Activated CD8-positive, alpha-beta memory T cell treated with anti-CD3 and anti-CD28 coated beads for 24 hours (primary cell): ENCODE measurements at places on chromosomes 2 and 18.

- DNase-seq = no peak
Measured at GRCh38 chr2:191178806-191179514, 28.2 kb upstream of the STAT4 start.

GRCh38 chr2:202780514-202781021 lies 91.0 kb downstream of the ICA1L start:
- no peak for DNase-seq

- DNase-seq = no peak
Measured at GRCh38 chr2:29201979-29202378, 86.8 kb downstream of the CLIP4 start.

- peak; percentile 83 for DNase-seq
Measured at GRCh38 chr2:177264209-177264692, 276 bp downstream of the NFE2L2 start.

GRCh38 chr18:34947711-34948125 lies 93.5 kb upstream of the MAPRE2 start:
- DNase-seq = no peak

DNA sequence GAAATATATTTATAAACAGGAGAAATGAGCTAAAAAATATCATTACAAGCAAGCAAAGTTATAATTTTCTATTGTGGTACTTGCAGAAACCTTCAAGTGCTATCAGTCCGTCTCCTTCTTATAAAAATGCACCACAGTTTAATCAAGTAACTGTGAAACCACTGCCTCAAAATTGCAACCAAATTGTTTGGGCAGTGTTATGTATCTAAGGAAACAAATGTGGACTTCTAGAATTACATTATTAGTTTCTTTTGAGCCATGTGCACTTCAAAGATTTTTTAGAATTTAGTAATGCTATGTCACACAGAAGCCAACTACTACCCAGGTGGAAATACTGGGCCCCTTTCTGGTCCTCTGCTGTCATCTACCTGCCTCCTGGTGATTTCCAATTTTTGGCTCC lies 495.6 kb downstream of the NYAP2 start:
- no peak for DNase-seq

- no peak for DNase-seq
Measured at GRCh38 chr18:61323951-61324350, 9.3 kb upstream of the CDH20 start.

DNA sequence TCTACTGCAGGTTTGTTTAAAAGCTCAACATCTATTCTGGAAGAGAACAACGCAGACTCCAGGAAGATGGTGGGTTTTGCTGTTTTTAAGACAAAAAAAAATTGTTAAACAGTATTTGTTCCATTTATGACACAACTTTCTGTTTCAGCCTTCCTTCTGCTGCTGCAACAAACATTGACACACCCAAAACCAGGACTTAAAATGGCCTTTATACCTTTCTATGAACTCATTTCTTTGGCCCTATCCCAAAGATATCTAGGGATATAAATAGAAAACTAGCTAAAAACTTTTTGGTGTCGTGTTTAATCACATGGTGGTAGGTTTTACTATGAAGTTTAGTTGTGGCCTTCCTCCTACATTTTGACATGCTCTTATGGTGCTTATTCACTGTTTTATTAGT lies 964 bp upstream of the GALNT3 start:
- DNase-seq = no peak

DNA sequence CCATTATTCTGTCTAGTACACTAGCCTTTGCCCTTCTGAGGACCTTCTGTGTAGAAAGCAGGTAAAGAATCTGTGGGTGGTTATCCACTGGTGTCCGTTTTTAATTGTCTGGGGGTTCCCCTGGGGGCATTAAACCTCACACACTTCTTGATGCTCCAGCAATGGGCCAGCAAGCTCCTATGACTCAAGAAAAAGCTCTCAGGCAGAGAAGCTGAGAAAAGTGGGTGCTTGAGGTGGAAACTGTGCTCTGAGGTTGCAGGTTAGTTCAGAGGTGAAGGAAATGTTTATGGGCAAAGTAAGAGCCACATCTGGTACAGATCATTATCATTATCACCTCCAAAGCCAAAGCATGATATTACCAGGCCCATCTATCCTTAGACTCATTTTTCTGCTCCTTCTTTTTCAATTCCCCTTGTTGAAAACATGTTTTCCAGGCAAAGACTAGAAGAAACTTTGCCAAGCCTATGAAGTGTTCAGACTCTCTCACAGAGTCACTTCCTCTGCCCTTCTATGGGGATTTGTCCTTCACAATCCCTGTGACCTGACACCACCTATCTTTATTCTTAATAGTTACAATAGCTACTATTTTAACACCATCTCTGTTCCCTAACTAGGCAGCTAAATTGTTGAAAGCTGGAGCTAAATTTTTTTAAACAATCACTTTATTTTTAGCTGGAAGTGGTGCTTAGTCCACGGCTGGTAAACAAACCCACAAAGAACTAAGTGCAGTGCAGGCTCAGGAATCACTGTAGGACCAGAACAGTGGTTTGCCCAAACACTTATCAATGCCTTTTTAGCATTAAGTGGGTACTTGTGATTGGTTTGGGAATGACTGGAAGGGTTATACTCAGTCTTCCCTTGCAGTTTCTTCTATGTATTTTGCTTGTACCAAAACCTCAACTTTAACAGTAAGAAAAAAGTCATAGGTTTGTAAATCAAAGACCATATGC lies 512.8 kb upstream of the POU3F3 start:
- DNase-seq = no peak

- no peak for DNase-seq
Measured at GRCh38 chr2:108194409-108195132, 45.2 kb upstream of the SULT1C3 start.

DNA sequence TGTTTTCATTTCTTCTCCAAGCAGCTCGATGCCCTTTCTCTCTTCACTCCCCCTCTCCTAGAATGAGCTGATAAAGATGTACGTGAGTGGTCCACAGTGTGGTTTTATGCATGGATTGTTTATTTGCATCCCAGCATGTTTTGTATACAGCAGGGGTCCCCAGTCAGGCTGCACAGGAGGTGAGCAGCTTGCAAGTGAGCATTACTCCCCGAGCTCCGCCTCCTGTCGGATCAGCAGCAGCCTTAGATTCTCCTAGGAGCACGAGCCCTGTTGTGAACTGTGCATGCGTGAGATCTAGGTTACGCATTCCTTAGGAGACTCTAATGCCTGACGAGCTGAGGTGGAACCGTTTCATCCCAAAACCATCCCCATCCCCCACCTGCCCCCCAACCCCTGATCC lies 262.6 kb downstream of the AGAP1 start:
- no peak for DNase-seq

DNA sequence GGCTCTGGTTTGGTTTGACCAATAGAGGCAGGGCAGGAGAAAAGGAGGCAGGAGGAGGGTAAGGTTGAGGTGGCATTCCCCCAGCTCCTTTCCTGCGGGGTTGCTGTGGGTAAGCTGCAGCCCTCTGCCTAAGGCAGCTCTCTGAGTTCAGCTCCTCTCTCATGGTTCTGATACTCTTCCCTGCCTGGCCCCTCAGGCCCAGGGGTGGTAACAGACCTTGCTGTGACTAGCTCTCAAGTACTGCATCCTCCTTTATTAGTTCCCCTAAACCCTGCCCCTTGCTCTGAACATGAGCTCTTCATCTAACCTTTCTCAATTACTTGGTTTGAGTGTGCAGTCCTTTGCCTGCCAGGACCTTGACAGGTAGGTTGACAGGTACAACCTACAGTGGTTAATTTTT lies 205.5 kb downstream of the SLC4A3 start:
- DNase-seq = no peak

DNA sequence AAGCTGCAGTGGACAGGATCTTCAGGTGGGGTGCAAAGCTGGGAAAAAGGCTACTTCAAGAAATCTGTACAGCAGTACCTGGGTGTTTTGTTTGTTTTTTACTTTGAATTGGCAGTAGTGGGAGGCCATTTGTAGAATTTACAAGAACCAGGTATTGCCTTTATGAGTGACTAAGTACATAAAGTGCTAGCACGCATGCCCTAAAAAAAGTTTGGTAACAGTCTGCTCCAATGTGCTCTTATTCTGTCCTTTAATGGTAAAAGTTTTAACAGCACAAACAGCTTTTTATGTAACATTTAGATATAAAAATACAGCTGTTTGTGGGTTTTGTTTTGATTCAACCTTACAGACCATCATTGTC lies 17.2 kb downstream of the REV1 start:
- no peak for DNase-seq

DNA sequence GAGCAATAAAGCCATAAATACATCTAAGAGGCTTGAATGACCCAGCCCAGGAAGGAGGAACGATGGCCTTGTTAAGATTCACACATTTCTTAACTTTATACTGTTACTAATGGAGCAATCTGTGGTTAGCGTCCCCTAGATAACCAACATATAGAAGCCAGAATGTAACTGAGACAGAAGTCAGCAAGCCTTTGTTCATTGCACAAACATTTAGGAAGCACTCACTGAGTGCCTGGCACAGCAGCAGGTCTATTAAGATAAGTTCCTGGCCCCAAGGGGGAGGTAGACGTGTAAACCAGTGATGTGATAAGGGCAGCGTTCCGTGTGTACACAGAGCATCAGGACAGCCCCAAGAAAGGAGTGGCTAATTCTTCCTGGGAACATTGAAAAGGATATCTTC lies 63.6 kb upstream of the ATL2 start:
- DNase-seq = no peak

- peak; percentile 97 for DNase-seq
Measured at GRCh38 chr2:218898109-218898878, 17.6 kb downstream of the WNT10A start.

GRCh38 chr18:77111449-77111848 lies 21.1 kb downstream of the MBP start:
- peak; percentile 50 for DNase-seq

DNA sequence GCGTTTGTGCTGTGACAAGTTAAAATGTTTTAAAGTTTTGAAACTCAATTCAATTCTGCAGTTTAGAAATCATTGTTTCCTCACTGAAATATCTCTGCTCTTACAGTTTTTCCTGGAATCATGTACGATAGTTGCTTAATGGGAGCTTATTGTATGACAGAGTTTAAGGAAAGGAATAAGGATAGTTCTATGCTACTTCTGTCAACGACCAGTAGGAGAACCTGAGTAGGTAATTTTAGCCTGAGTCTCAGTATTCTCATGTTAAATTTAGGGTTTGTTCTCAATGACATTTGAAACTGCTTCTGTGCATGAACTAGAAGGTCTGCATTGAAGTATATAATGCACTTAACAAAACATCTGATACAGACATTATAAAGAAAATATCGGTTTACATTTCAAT lies 361.1 kb downstream of the CPS1 start:
- no peak for DNase-seq

DNA sequence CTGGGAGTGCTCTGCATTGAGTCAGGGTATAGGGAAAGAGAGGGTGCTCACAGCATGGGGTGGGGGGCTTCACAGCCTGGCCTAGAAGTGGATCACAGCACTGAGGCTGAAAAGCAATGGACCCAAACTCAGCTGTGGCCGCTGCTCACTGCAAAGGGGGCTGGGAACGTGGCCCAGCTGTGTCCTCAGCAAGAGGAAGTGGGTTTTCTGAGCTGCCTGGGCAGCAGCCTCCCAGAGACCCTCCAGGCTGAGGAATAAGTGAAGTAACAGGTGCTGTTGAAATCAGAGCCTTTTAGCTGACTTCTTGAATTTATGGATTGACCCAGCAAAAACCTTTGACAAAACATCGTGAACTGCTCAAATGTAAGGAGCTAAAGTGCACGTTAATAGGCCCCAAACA lies 35.2 kb downstream of the PTGR3 start:
- DNase-seq = peak; percentile 24

- no peak for DNase-seq
Measured at GRCh38 chr2:190415794-190416775, 7.9 kb downstream of the MFSD6 start.

- DNase-seq = peak; percentile 89
Measured at GRCh38 chr2:38076710-38077430, 919 bp upstream of the CYP1B1 start.

GRCh38 chr2:128682266-128682665 lies 363.6 kb upstream of the HS6ST1 start:
- DNase-seq = no peak

GRCh38 chr2:64987956-64988419 lies 1.2 kb upstream of the SLC1A4 start:
- DNase-seq = no peak

DNA sequence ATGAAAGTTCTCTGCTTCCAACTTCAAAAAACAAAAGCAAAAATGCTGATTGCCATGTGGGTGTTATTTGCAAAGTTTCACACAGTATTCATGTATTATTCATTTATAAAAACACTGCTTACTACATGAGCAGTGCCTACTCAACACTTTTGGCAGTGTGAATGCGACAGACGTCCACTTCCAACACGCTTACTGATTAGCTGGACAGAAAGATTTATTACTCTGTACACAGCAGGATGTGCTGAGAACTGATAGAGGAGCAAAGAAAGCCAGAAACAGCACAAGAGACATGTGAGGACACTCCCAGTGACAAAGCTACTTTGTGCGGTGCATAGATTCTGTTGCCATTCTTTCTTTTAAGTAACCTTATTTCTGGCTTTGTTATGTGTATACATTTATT lies 258.8 kb downstream of the DLGAP1 start:
- no peak for DNase-seq

DNA sequence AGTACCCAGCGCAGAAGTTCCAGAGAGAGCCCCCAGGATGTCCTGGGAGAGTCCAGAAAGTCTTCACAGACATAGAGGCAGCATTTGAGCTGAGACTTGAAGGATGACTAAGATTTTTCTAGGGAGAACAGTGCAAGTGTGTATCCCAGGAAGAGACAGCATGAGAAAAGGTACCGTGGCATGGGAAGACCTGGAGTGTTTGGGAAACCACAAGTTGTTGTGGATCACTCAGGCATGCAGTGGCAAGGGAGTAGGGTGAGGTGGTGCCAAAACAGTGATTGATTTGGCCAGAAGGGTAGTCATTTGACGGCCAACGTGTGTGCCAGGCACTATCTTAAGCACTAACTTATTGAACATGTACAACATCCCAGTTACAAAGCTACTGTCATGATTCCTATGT lies 24.5 kb upstream of the KCNK3 start:
- DNase-seq = no peak

DNA sequence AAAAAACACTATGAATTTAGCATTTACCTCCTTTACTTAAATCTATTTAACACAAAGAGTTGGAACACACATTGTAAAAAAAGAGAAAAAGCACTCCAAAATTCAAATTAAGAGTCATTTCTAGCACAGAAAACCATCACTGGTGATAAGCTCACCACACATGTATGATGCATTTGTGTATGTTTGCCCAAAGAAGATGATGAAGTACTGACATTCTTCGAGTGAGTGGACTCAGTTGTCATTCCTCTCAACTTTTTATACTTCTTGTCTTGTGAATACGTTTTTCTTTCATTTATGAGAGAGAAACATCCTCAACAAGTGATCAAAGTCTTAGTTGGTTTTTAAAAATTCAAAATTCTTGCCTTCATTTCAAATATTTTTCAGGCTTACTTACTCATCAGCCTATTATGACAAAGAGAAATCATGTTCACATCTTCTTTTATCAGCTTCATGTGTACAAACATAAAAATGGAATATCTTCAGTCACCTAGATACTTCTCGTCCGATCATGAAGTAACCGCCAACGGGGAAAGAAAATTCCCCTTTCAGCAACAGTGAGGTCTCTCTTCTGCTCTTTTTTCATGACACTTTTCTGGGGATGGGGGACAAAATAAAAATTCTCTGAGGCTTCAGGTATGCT lies 1.5 kb downstream of the DSEL start:
- no peak for DNase-seq
